ENCODE measurements at places on chromosomes 3 and 15.

GRCh38 chr3:178434206-178434805, 101.9 kb upstream of the KCNMB2 start:
- no peak for DNase-seq

- no peak for DNase-seq
These were observed 211.4 kb downstream of the IL5RA start for GRCh38 chr3:2898591-2899353.

DNA sequence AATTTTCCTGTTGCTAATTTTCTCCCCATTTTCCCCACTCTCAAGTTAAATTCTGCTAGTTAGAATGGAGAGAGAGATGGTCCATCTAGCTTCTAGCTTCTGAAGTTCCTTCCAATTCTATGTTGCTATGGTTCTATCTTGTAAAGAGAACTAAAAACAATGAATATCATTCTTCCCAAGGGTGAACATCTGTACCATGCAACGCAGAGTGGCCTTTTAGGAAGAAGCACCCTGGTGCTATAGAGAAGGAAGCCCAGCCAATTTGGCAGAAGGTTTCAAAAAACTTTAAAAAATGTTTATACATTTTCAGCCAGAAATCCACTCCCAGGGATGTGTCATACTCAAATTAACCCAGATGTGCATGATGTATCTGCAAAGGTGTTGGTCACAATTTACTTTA, 149.1 kb downstream of the SEMA6D start:
- no peak for DNase-seq

GRCh38 chr3:71662568-71662967, 62.6 kb downstream of the EIF4E3 start:
- DNase-seq: no peak

- no peak for DNase-seq
These were observed 397.5 kb upstream of the ATP10A start for GRCh38 chr15:26260517-26261133.

GRCh38 chr3:15929944-15930571, 132.3 kb upstream of the ANKRD28 start:
- DNase-seq: no peak

GRCh38 chr15:43928152-43928551, 101.3 kb downstream of the WDR76 start:
- no peak for DNase-seq

GRCh38 chr15:75648156-75649000, 666 bp downstream of the SNX33 start:
- no peak for DNase-seq

DNA sequence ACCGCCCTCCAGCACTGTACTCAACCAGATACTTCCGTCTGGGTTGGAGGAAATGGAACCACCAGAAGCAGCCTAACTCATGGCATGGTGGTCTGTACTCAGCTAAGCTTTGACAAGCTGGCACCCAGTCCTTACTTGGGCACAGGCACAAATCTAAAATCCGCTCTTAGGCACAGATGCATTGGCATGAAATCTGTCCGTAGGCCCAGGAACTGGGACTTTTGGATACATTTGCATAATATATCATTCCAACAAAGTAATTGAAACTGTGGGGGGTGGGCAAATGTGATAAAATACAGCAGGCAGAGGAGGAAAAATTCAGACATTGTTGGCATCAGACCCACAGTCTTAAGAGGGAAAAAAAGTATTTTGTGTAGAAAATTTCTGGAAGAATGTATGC, 75.4 kb downstream of the C3orf85 start:
- no peak for DNase-seq

DNA sequence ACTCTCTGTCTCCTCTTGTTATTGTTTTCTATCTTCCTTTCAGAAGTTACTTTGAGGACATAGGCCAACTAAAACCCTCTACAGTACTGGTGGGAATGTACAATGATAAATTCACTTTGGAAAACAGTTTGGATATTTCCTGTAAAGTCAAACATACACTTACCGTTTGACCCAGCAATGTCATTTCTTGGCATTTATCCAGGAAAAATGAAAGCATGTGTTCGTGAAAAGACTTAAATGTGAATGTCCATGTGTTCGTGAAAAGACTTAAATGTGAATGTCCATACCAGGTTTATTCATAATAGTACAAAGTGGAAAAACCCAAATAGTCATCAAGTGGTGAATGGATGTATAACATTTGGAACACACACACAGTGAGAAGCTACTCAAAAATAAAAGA, 361.5 kb upstream of the DPH6 start:
- DNase-seq: no peak

- no peak for DNase-seq
These were observed 8.8 kb upstream of the EXOG start for GRCh38 chr3:38487323-38487722.

DNA sequence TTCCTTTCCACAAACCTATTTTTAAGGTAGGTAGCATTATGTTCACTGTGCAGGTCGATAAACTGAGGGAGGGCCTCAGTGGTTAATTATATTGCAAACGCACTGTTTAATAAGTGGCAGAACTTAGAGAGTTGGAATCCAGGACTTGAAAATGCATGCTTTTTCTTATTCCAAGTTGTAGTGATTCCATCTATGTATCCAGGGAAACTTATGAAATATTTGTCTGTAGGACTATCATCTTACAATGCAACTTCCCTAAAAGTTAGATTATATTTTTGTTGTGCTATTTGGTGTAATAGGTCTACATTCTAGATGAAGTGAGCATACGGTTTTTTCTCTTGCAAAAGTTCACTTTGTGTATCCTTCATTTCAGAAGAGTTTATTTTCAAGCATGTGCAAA, 419.5 kb downstream of the NAALADL2 start:
- DNase-seq: no peak

DNA sequence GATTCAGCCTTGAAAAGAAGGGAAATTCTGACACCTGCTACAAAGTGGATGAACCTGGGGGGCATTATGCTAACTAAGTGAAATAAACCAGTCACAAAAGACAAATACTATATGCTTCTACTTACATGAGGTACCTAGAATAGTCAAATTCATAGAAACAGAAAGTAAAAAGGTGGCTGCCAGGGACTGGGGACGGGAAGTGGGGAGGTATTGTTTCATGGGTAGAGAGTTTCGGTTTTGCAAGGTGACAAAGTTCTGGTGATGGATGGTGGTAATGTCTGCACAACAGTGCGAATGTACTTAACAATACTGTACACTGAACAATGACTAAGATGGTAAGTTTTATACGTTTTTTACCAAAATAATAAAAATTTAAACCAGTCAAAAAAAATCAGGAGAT, 4.8 kb downstream of the IDH2 start:
- DNase-seq: no peak

- DNase-seq: no peak
These were observed 17.9 kb downstream of the ACSBG1 start for GRCh38 chr15:78216276-78217104.

Measured in NCI-H510A (cell line).